Gastroesophageal sphincter (tissue), 4 donors: ENCODE measurements at places on chromosomes 1 and 21. TPM values are rescaled to one million over a fixed set of nuclear protein-coding genes. Genes with fewer than 3 reads are reported as not detected.

- no peaks in the 10 kb centered on the region for H3K36me3 ChIP-seq
- H3K27me3 ChIP-seq: no peaks in the 10 kb centered on the region
- no peak overlapping the region for H3K4me3 ChIP-seq
- ATAC-seq: no peak
- no peak overlapping the region for H3K27ac ChIP-seq
Measured at GRCh38 chr1:247172996-247173395, 1.2 kb upstream of the ZNF124 start.

GRCh38 chr1:28666806-28667205 lies 1.8 kb upstream of the GMEB1 start:
- no peaks in the 10 kb centered on the region for H3K36me3 ChIP-seq
- no peak overlapping the region for H3K4me3 ChIP-seq
- H3K4me1 ChIP-seq: no peaks in the 10 kb centered on the region
- no peak for ATAC-seq
- no peak overlapping the region for H3K27ac ChIP-seq
- no peaks in the 10 kb centered on the region for H3K27me3 ChIP-seq

GRCh38 chr1:159802111-159802510 lies at the start of gene FCRL6:
FCRL6 (plus strand) TSS chr1:159802360; CDS start chr1:159802425, 65 bp downstream.
- ATAC-seq: no peak
- no peak within 1 kb of the TSS for H3K27ac ChIP-seq
- no peaks in the 10 kb centered on the region for H3K4me1 ChIP-seq
- no peaks in the 10 kb centered on the region for H3K36me3 ChIP-seq
- H3K27me3 ChIP-seq: peaks cover 1% of the 10 kb centered on the region
- no peak within 1 kb of the TSS for H3K4me3 ChIP-seq

GRCh38 chr1:155086856-155087535 lies 8.4 kb downstream of the EFNA3 start:
- ATAC-seq: no peak
- no peak overlapping the region for H3K27ac ChIP-seq
- H3K27me3 ChIP-seq: peaks cover 25% of the 10 kb centered on the region
- no peaks in the 10 kb centered on the region for H3K36me3 ChIP-seq

DNA sequence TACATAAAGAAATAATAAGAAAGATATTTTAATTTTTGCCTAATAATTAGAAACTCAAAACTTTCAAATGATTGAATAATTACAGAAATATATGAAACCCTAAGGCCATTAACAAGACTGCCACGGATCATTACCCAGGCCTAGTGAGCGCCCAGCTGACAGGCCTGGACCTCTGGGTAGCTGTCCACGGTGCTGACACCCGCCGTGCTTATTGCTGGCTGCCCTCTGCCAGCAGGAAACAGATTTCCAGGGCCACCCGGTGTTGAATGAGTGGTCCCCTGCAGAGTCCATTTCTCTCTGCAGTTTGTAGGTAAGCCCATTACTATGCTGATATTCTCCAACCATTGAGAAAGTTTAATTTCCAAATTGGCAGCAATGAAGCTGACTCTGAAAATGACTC lies 254.4 kb upstream of the GJB5 start:
- no peak overlapping the region for H3K27ac ChIP-seq
- H3K4me3 ChIP-seq: no peak overlapping the region
- ATAC-seq: no peak
- no peaks in the 10 kb centered on the region for H3K36me3 ChIP-seq
- peaks cover 6% of the 10 kb centered on the region for H3K27me3 ChIP-seq

- H3K27me3 ChIP-seq: no peaks in the 10 kb centered on the region
- ATAC-seq: no peak
- no peak overlapping the region for H3K27ac ChIP-seq
- no peaks in the 10 kb centered on the region for H3K36me3 ChIP-seq
Measured at GRCh38 chr1:201566933-201567801, 28.2 kb downstream of the NAV1 start.

DNA sequence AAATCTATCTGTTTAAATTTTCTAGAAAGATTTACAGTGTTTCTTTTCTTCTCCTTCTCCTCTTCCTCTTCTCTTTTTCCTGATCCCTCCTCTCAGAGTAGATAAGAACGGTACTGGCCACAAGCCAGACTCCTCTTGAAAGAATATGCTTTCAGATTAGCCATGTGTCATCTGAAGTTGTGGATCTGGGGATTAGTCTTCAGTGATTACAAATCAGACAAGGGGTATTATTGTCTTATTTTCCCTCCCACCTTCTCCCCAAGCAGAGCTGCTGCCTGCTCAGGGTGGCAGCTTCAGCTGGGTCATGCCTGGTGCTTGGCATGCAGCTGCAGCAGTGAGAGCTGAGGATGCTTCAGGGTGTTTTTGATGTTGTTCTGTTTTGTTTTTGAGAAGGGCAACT lies 42.7 kb downstream of the SGIP1 start:
- no peaks in the 10 kb centered on the region for H3K4me1 ChIP-seq
- no peak for ATAC-seq
- no peaks in the 10 kb centered on the region for H3K27me3 ChIP-seq
- no peak overlapping the region for H3K27ac ChIP-seq

Gene CA6
- not detected for total RNA-seq

Gene GNG4
- total RNA-seq: 0.40 TPM

Gene PLA2G2F
- not detected for total RNA-seq
